ENCODE measurements at places on chromosomes 3 and 15.

GRCh38 chr3:35638980-35639253 lies 408 bp upstream of the ARPP21 start:
- DNase-seq = no peak

- no peak for DNase-seq
Observed at GRCh38 chr3:42224658-42225421, 41.1 kb downstream of the CCK start.

DNA sequence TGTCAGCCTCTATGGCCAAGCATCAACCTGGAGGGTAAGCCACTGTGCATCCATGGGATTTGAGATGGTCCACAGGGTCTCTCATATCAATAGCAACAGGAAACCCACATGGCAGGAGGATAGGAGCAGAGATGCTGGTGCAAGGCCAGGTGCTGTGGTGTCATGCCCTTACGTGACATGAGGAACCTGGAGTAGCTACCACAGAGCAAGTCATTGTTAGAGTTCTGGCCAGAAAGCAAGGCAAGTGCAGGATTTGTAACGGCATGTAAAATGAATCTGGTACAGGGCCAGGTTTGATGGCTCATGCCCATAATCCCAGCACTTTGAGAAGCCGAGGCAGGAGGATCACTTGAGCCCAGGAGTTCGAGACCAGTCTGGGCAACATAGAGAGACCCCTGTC lies 14.8 kb upstream of the ZNF774 start:
- no peak for DNase-seq

DNA sequence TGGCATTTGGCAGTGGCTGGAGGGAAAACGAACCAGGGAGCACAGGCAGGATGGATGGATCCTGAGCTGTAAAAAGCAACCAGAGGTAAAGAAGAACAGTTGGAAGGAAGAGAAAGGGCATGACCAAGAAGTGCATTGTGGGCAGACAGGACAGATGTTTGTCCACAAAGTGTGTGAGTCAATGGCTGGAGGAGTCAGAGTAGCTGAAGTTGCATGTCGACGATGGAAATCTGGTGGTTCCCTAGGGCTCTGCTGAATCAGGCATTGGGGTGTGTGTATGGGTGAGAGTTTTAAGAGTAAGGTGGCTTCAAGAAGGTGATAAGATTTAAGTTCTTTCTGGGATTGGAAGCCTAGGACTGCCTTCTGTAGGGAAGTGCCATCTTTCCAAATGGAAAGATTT lies 214.0 kb upstream of the BHLHE40 start:
- no peak for DNase-seq

- no peak for DNase-seq
Observed at GRCh38 chr3:2599471-2599870, 500.8 kb downstream of the CNTN4 start.

DNA sequence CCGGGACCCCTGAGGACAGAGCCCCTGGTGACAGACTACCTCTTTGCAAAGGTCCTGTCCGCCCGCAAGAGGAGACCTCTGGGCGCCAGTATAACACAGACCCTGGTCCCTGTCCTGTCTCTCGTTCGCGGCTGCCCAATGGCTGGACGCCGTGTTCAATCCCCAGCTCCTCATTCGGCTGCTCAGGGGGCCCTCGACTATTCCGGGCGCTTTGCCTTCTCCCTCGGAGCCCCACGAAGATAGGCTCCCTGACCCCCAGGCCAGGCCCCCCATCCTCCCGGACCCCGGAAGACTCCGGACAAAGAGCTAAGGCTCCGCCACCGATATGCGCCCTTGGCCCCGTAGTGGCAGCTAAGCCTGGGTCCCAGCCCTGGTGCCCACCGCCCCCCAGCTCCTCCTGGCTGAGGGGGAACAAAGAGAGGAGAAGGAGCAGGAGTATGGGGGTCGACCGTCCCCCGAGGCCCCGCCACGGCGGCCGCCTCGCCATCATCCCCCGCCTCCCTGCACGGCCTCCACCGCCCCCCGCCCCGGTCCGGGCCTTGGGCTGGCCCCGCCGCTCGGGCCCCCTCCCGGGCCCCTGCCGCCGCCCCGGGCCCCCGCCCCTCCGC lies 437 bp downstream of the CELSR3 start:
- no peak for DNase-seq

DNA sequence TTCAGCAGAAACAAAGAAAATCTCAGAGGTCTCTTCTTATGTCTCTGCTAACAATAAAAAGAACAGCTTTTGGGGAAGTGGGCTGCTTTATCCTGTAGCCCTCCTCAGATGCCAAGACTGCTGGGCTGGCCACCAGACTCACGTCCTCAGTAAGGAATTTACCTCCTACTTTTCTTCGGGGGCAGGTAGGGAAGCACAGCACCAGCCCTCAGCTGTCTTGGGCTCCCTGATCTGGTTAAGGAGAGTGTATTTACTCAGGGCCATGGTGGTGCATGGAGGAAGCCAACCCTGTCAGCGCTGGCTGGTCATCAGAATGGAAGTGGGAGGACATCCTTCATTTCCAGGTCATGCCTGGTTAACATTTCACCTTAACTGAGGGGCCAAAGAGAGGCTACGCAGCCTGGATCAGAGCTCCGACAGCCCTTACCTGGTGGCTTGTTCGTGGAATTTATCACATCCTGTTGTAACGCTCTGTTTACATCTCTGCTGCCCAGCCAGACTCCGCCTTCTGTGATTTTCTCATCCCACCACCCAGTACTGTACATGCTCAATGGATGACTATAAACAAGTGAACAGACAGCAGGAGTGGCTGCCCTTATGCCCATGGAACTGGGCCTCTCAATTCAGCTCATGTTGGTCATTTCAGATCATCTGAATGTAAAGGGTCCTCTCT lies 108.3 kb downstream of the IGF2BP2 start:
- no peak for DNase-seq

GRCh38 chr15:56672721-56673120 lies 60.6 kb downstream of the ZNF280D start:
- DNase-seq = peak; percentile 41

DNA sequence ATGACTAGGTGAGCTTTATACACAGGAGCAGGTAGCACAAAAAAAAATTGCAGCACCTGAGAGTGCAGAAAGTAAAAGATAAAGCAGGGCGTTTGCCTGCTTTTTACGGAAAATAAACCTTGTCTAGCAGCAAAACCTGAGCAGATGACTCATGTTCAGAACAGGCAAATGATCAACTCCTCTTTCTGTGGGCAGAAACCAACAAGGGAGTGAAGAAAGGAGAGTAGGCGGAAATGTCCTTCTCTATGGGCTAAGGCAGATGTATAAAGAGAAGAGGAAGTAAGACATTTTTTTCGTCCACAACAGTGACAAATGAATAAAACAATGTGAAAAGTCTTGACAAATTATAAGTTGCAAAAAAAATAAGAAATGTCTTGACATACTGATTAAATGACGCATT lies 24.5 kb upstream of the GMNC start:
- DNase-seq = no peak

DNA sequence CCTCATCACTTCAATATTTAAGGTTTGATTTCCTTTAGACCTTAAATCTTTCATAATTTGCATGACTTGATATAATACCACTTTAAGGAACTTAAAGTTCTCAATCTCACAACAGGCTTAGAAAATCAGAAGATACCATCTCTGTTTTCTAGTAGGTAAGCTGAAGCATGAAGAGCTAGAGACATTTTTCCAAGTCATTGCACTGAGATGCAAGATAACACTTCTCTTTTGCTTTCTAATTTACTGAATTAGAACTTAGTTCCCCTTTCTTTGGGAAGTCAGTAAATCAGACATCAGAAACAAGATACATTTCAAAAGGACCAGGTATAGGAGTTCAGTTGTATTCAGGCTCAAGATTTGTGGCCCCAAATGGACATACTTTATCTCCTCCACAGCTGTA lies 79.7 kb downstream of the DZIP3 start:
- no peak for DNase-seq

- no peak for DNase-seq
Observed at GRCh38 chr3:6714962-6715361, 146.0 kb upstream of the GRM7 start.

- no peak for DNase-seq
Observed at GRCh38 chr15:82602195-82602594, 45.0 kb downstream of the CPEB1 start.

GRCh38 chr15:79811406-79812405 lies 85.1 kb downstream of the MTHFS start:
- DNase-seq = peak; percentile 15

- no peak for DNase-seq
Observed at GRCh38 chr15:69502470-69503045, 49.9 kb downstream of the RPLP1 start.

- peak; percentile 67 for DNase-seq
Observed at GRCh38 chr3:98022978-98023820, 11.9 kb downstream of the GABRR3 start.

GRCh38 chr15:74768771-74769342 lies 13.0 kb upstream of the CSK start:
- DNase-seq = peak; percentile 59

DNA sequence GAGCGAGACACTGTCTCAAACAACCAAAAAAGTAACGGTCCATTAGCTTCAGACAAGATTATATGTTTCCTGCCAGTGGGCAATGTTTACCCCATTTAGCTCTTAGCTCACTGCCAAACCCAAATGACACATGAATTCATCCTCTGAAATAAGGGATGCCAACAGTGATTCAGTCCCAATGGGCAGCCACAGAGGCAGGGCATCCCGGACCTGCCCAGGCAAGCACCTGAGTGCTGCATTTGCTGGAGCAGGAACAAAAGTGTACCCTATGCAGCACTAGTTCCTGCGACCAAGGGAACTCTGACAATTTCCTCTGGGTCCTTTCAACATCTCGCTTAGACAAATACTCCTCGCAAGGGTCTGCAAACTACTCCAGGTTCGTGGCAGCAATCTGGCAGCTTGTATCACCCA lies 8.0 kb downstream of the IP6K2 start:
- DNase-seq = no peak

GRCh38 chr3:186452517-186452916 lies 90.5 kb upstream of the DGKG start:
- peak; percentile 89 for DNase-seq

DNA sequence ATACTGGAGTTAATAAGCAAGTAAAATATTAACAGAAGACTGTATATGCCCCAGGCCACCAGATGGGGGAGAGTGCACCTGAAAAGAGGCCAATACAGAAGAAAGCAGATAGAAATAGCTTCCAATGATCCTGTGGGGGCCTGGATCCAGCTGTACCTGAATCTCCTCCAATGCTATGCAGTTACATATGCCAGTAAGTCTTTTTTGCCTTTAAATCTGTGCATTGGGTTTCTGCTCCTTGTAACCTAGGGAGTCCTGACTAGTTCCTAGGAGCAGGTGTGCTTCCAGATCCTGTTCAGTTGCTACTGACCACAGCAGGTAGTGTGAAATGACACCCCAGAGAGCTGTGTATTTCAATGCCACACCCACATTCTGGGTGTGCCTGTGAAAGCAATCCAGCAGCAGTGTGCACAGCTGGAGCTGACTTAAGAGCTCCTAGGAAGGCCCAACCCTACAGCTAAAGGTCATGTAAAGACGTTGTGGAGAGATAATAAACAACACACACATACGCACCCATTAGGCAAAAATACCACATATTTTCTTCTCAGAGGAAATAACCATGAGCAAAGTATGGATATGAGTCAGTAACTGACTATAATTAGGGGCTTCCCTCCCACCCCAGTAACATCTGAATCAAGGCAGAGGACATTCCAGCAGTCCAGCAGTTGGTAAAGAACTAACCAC lies 62.2 kb upstream of the AKAP13 start:
- DNase-seq = peak; percentile 94

DNA sequence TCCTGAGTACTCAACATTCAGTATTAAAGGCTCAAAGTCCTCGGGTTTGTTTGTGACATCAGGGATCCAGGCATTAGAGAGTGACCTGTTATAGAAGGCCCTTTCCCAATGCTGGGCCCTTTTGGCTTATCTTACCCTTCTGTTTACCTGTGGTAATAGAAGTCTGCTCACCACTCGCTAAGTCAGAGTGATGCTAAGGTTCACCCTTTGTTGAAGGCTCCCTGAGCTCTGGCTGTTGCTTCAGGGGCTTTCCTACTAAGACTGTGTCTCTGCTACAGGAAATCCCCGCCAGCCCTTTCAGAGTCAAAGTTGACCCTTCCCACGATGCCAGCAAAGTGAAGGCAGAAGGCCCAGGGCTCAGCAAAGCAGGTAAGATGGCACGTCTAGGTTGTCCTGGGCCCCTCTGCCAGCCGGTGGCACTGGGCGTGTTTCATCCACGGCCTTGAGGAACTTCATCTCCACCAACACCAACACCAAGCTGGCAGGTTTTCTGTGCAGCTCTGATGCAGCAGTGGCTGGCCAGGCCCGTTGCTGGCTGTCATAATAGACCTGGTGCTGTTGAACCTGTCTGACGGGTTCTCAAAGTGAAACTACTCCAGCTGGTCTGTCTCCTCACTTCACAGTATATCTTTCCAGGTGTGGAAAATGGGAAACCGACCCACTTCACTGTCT lies 99.1 kb downstream of the DNASE1L3 start:
- no peak for DNase-seq

- DNase-seq = no peak
Observed at GRCh38 chr3:180004542-180004941, 32.2 kb downstream of the PEX5L start.

GRCh38 chr3:72748659-72749058 lies 99.6 kb downstream of the SHQ1 start:
- DNase-seq = no peak

DNA sequence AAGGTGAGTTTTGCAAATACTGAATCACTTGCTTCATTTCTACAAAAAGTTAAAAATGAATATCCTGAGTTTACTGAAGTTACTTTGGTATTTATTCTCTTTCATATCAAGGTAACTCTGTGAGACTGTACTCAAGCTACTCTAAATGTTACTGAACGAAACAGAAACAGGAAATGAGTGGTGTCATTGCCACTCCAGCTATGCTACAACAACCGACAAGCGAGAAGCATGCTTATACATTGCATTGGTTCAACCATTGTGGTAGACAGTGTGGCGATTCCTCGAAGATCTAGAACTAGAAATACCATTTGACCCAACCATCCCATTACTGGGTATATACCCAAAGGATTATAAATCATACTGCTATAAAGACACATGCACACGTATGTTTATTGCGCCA lies 313.2 kb upstream of the THBS1 start:
- no peak for DNase-seq

GRCh38 chr3:159604151-159604581 lies 384.5 kb upstream of the IL12A start:
- DNase-seq = peak; percentile 65

DNA sequence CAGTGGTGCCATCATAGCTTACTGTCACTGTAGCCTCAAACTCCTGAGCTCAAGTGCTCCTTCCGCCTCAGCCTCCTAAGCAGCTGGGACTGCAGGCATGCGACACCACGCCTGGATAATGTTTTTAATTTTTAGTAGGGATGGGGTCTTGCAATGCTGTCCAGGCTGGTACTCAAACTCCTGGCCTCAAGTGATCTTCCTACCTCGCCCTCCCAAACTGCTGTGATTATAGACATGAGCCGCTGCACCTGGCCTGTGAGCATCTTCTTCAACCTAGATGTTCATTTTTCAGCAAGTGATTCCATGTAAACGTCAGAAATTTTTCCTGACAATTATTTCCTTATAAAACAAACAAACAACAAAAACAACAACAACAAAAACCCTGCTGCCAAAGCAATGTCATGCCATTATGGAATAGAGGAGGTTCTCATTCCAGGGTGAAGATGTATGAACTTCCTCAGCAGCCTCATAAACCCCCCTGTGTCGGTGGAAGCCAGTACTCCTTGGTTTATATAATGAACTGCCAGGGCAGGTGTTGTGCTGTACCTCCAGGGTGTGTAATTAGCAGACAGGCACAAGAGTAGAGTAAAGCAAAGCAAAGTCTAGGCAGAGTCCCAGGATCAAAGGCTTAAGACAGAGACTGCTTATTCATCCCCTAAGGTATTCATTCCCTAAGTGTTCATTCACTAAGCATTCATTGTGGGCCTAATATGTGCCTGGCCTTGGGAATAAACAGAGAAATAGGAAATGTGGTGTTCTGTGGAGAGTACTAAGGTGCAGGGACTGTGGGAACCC lies 44.6 kb downstream of the NR2C2 start:
- no peak for DNase-seq

Measured in EL (cell line).